ENCODE measurements at places on chromosomes 13 and 19. TPM values are rescaled to one million over a fixed set of nuclear protein-coding genes. Genes with fewer than 3 reads are reported as not detected.

Gene ADAMTS10
- total RNA-seq = 2.4 TPM

Gene LGALS14
- not detected for total RNA-seq

Gene PSG11
- total RNA-seq = not detected

Gene APOC4
- total RNA-seq = not detected

Gene ETV2
- 0.14 TPM for total RNA-seq

Gene DIS3
- 77.0 TPM for total RNA-seq

All from thoracic aorta endothelial cell (primary cell).